CD4-positive, alpha-beta T cell (primary cell): ENCODE measurements at places on chromosomes 12 and 14. TPM values are rescaled to one million over a fixed set of nuclear protein-coding genes. Genes with fewer than 3 reads are reported as not detected.

Gene COCH
- total RNA-seq, result not detected

Gene PAX9
- total RNA-seq, result not detected

Gene FSCB
- not detected for total RNA-seq

Gene TSPAN8
- not detected for total RNA-seq

Gene TAC3
- not detected for total RNA-seq

Gene SRRM4
- total RNA-seq, result not detected

Gene ANO2
- not detected for total RNA-seq

Gene GNB3
- 0.75 TPM for total RNA-seq

Gene PGF
- 0.11 TPM for total RNA-seq

Gene IAPP
- not detected for total RNA-seq

Gene KRT83
- not detected for total RNA-seq

- peak; percentile 81 for DNase-seq
Observed at GRCh38 chr12:24991209-24992049, 42.5 kb upstream of the BCAT1 start.

- DNase-seq, result no peak
Observed at GRCh38 chr14:74853581-74853980, 22.4 kb downstream of the PROX2 start.

DNA sequence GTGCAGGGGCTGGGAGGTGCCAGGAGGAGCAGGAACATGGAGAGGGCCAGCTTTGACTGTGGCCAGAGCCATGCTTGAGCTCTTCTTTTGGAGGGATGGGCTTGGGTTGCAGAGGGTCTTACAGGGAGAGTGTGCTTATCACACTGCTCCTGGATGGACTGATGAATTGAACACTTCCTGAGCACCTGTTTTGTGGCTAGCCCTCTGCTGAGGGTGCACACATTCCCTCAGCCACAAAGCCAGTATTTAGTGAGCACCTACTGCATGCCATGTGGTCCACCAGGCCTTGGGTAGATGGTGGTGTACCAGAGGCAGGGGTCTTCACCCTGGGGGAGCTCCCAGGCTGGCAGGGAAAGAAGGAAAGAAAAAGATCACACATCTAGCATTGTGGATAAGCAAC, 118.9 kb downstream of the SLC25A47 start:
- no peak for DNase-seq

DNA sequence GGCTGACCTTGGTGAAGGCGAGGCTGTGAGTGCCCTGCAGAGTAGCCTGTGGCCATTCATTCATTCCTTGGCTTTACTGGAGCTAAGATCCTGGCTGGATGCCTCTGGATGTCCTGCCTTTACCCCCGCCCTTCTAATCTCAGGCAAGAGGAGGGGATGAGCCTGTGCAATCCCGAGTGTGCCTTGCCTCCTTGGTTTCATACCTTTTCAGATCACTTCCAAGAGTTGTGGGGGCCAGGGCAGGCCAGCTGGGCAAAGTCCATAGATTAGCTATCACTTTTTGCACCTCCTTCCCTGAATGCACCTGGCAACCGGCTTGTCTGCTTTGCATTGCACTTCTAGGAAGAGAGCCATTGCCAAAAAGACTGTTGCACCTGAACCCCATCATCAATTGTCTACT, 1.5 kb downstream of the VRTN start:
- DNase-seq, result no peak

DNA sequence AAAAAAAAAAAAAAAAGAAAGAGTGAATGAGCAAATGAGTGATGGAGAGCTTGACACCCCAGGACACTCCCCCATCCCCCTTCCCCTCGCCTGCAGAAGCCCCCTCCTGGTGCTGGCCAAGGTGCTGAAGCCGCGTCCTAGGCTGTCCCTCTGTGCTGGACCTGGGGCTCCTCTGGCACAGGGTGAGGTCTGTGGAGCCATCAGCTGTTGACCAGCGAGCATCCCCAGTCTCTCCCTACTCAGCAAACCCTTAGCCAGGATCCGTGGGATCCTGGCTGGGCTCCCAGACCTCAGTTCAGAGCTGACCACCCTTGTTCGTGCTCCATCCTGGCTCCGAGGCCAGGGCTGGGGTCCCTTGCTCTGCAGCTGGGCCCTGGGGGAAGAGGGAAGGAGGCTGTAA, 5.4 kb upstream of the KIF26A start:
- DNase-seq, result no peak

- no peak for DNase-seq
Observed at GRCh38 chr12:58148405-58148804, 207.0 kb downstream of the ATP23 start.

GRCh38 chr12:68239309-68239982, 13.8 kb upstream of the IL26 start:
- no peak for DNase-seq

- DNase-seq, result no peak
Observed at GRCh38 chr12:25585021-25585523, 32.0 kb upstream of the LMNTD1 start.

- no peak for DNase-seq
Observed at GRCh38 chr12:32906399-32907165, 10.0 kb upstream of the PKP2 start.

DNA sequence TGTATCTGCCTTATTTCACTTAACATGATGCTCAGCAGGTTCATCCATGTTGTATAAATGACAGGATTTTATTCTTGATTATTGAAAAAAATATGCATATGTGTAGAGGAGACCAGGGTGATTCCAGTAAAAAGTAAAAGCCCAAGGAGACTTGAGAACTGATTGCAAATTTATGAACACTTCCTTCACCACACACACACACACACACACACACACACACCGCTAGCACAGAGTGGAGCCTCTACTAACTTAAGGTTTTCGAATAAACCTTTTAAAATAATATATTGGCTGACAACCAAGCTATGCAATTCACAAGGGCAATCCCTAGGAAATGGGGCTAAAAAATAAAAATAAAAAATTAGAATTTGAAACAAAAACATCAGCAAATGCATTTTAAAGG, 8.3 kb upstream of the KLRK1 start:
- DNase-seq, result no peak

GRCh38 chr12:2239381-2239871, 186.6 kb downstream of the CACNA1C start:
- DNase-seq, result no peak

- DNase-seq, result no peak
Observed at GRCh38 chr14:65471038-65471878, 58.7 kb downstream of the FUT8 start.

DNA sequence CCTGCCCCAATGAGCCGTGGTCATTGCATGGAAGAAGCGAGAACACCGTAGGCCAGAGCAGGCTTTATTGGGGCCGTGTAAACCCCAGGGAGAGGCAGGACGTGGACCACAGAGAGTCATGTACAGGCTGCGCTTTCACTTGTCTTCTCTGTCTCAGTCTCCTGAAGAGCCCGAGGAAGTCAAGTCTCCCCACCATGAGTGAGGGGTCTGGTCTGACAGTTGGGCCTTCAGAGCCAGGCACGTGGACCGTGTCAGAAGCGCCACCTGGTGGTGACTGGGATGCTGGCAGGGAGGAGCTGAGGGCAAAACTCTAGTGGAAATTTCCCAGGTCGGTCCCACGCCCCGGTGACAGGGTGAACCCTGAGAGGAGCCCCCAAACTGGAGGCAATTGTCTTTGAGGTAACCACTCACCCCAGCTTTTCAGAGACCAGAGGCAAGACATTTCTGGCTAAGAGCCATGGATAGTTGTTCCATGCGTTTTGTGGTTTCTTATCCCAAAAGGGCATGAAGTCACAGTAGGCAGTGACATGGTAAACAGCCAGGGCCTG, 17.4 kb downstream of the RPS6KL1 start:
- peak; percentile 74 for DNase-seq

DNA sequence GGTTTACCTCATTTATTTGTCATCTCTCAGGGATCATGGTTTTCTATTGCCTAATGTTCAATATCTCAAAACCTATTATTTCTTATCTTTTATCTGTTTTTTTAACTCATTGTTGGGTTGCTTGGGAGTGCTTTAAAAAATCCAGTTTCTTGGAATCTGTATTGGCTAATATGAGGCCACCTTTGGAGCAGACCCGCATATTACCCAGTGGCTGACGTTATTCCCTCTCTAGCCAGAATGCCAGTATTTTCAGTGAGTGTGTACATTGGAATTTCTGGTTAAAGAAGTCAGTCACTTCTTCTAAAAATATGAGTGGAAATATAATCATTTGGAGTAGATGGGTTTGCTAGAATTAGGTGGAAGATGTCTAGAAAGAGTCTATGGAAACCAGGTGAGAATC, 38.3 kb downstream of the PRMT8 start:
- no peak for DNase-seq

- DNase-seq, result no peak
Observed at GRCh38 chr12:120818416-120818815, 85.7 kb downstream of the SPPL3 start.

DNA sequence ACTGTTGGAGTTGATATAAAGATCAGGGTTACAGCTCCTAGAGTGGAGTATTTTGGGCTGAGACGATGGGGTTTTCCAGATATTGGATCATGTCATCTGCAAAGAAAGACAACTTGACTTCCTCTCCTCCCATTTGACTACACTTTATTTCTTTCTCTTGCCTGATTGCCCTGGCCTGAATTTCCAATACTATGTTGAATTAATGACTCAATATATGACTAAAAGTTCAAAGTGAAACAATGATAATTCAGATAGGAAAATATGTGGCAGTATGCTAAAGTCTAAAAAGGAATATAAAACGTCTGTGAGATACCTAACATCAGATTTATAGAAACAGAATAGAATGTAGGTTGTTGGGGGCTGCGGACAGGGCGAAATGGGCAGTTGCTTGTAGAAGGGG, 72.2 kb downstream of the BHLHE41 start:
- no peak for DNase-seq

DNA sequence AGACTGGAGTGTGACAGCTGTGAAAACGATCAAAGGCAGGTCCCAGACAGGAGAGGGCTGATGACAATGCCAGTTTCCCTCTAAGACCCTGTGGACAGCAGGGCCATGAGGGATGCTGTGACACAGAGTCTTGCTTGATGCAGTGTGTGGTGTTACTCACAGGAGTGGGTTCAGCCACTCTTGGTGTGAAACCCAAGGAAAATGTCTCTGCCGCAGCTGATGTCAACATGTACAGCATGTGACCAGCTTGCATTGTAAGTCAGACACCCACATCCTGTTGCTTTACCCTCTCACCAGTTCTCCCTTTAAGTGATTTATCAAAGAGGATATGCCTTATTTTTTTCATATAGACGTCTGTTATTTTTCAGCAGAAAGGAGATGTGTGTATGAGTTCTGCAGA, 268.6 kb downstream of the BTG1 start:
- peak; percentile 73 for DNase-seq

DNA sequence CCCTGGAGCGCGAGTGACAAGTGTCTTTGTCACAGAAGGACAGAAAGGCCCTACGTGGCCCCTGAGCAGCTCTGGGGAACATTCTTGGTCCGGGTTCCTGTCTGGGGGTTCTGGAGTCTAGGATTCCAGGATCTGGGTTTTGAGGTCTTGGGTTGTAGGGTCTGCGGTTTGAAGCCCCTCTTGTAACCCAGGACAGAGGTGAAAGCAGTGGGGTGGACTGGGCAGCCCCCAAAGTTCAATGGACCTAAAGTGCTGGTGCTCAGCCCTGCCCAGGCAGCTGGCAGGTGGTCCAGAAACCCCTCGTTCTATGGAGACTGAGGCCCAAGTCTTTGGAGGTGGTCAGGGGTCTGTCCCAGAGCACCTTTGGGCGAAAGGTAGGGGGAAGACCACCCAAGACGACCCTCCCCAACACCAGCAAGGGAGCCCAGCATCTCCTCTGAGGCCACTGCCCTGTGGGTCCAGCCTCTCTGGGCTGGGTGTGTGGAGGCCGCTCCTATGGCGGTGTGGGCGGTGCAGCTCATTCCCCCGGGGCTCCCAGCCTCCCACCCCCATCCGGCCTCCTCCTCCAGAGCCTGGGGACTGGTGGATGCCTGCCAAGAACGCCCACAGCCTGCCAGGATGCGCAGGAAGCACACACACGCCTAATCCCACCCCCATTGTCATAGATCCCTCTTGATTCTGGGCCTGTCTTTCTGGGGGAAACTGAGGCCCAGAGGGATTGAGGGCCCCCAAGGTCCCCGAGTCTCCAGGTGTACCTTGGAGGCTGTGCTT, 30.2 kb upstream of the ANKRD9 start:
- DNase-seq, result no peak

DNA sequence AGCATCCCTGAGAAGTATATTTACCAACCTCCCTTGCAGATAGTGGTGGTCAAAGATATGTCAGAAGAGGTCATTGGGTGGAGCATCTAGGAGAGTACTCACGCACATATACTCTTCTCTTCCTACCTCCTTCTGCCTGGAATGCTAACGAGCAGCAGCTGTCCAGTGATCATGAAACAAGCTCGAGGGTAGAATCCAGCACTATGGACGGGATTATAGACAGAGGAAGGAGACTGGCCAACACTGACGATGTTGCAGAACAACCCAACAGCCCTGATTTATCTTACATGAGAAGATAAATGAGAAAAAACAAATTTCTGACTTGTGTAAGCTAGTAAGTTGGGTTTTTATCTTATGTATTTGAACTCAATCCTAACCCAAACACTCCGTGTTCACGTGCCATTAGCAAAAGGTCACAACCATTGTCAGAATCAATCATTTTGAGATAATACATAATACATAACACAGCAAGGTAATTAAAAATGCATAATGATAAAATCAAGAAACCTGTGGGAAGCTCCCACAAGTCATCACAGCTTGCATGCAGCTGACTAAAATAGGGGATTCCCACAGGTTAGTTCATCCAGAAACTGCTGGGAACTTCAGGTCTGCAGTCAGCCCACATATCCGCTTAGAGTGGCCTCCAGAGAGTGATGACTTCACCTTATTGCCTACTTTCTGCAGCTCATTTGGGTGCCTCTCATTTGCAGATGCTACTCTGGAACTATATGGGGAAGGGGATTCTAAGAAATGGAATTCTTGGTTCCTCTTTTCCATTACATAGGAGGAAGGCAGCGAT, 36.3 kb upstream of the STK38L start:
- no peak for DNase-seq

GRCh38 chr12:1852076-1852475, 31.7 kb downstream of the LRTM2 start:
- no peak for DNase-seq

DNA sequence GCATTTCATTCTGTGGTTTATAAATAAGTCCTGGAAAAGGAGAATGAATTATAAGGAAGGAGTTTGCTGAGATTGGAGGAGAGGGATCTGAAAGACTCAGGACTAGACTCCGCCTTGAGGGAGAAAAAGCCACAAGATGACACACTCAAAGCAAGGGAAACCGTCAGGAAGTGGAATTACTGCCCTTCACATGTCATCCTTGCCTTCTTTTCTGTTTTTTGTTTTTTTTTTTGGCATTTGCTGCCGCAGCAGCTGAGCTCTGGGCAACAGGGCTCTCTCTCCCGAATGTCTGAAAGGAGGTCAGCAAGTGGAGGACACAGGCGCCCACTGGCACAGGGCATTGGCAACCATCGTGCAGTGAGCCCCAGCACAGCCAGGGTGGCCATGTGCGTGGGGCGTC, 344.9 kb downstream of the DPF3 start:
- DNase-seq, result no peak

DNA sequence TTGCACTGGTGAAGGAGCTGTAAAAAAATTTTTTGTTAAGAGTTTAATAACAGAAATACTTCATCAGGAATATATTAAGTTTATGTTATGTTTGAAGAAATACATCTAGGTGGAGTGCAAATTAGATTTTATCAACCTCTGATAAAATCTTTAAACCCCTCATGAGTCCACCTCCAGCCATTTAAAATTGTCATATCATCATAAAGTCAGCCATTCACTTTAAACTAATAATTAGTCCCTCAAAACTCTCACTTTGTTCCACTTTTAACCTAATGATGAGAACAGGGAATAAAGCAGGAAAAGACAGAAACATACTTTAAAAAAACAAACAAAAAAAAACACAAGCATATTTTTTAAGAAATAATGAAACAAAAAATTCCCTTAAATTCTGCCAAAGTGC, 25.1 kb downstream of the ZFC3H1 start:
- DNase-seq, result no peak

GRCh38 chr14:81390696-81391095, 9.4 kb downstream of the STON2 start:
- no peak for DNase-seq
